ENCODE measurements at places on chromosomes 11 and 22.

DNA sequence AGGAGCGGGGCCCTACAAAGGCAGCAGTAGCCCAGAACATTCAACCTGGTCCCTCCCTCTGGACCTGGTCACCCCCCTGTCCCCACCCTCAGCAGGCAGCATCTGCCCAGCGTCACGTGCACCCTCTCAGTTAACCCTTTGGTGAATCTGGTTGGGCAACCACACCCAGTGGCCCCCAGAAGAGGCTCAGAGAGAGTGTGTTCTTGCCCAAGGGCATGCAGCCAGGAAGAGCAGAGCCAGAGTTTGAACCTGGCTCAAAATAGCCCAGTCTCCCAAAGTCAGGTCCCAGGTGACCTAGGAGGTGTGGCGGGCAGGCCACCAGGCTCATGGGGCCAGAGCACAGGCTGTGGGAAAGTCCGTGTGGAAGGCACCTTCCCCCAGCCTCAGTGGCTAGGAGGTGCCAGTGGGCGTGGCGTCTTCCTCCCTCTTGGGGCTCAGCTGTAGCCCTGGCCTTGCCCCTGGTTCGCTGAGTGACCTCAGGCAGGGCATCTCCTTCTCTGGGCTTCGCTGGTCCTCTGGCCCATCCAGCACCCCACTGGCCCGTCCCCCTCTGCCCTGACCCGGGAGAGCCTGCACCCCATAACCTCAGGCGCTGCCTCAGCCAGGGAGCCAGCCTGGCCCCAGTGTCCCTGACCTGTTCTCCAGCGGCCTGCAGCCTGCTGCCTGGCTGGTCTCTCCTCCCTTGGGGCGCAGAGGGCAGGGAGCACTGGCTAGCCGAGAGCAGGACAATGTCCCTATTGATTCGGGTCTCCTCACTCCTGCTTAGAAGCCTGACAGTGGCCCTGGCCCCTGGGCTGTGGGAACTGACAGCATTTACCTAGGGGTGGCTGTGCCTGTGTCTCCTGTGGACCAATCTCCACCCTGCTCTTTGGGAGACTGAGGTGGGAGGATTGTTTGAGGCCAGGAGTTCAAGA, 7.0 kb downstream of the ALDH3B1 start:
- no peak for DNase-seq

DNA sequence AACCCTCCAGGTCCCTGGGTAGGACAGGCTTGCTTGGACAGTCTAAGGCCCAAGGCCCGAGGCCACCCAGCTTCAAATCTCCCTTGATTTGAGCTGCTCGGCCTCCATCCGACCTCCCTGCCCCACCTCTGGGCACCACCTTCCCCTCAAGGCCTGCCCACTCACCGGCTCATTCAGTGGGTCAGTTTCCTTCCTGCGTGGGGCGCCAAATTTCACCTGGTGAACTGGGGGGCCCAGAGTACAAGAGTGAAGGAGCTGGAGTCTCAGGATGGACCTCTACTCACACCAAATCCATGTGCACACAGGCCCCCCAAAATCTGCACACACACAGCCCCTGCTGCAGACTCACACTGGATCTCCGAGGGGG, 3.8 kb downstream of the MAP4K2 start:
- no peak for DNase-seq

GRCh38 chr11:18721561-18722292, 4.3 kb downstream of the IGSF22 start:
- peak; percentile 59 for DNase-seq

GRCh38 chr11:114262681-114263512, 33.3 kb upstream of the NNMT start:
- peak; percentile 22 for DNase-seq

GRCh38 chr11:111205632-111206385, 39.7 kb upstream of the POU2AF2 start:
- DNase-seq: no peak
